Stimulated activated CD4-positive, alpha-beta T cell treated with anti-CD3 and anti-CD28 coated beads, Interleukin-1b, Interleukin-23, amount 100 ng/mL, for 4 hours (primary cell): ENCODE measurements at places on chromosomes 2 and 18.

DNA sequence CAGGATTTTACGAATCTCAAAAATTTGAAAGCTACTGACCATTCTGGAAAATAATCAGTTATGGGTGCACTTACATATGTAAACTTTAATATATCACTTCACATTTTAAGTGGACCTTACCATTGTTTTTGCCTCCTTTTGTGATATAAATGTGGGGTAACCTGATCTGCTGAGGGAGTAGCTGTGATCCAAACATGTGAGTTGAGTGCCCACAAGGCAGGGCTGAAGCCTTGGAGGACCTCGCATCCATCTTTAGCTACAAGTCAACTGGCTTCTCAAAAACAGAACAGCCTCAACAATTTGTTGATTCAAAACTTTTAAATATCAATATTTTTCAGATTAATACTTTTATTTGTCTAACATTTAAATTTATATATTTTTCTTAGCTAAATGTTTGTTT lies 178.2 kb downstream of the PLCL1 start:
- DNase-seq: no peak

- DNase-seq: no peak
These were observed 460.8 kb upstream of the SALL3 start for GRCh38 chr18:78518805-78519204.

GRCh38 chr2:181916726-181917718 lies 25.5 kb downstream of the ITPRID2 start:
- DNase-seq: no peak

- no peak for DNase-seq
These were observed 271.7 kb upstream of the RAB6C start for GRCh38 chr2:129707800-129708199.

DNA sequence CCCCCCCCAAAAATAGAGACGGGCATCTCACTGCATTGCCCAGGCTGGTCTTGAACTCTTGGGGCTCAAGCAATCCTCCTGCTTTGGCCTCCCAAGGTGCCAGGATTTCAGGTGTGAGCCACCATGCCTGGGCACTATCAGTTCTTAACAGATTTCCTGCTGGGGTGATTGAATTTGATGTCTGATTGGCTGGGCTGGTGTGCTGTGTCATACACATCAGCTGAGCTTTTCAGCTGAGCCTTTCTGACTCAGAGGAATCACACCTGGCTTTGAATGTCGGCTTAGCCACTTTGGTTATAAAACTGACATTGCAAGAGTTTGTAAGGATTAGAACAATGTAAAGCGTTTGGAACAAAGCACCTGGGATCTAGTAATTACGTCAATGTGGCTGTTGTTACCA lies 18.9 kb downstream of the NCAPH start:
- no peak for DNase-seq

- DNase-seq: no peak
These were observed 31.9 kb upstream of the SNED1 start for GRCh38 chr2:240966457-240966905.

GRCh38 chr2:189608170-189608569 lies 27.6 kb upstream of the SLC40A1 start:
- no peak for DNase-seq

DNA sequence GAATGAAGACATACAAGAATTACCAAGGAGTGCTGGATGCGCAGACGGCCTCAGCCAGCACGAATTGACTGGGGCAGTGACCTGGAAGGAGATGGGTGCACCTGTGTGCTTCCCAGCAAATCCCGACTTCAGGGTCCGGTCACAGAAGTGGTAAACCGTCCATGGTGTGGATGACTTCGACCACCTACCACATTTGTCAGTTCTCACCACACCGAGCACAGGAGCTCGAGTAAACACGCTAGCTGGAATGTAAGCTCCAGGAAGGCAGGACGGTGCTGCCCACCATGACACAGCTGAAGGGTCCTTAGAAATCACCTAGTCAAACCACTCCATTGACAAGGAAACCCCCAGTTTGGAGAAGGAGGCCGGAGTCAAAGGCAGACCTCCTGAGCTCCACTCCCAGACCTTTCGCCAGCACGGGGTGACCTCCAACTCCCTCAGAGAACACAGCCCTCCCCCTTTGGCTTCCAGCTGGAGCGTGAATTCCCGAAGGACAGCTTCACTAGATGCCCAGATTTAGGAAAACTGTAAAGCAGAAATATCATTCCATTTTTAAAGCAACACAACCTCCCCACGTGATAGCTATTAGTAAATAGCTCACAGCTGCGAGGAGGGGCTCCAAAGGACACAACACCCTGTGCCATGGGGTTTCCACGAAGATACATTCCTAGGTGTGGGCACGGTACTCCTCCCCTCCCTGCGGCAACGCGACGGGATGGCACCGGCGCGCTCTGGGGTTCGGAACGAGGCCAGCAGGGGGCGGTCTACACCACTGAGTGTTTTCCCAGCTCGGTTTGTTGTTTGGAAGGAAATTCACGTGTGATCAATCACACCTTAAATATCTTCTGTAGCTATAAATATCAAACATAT lies 34.1 kb upstream of the GNAL start:
- peak; percentile 34 for DNase-seq

DNA sequence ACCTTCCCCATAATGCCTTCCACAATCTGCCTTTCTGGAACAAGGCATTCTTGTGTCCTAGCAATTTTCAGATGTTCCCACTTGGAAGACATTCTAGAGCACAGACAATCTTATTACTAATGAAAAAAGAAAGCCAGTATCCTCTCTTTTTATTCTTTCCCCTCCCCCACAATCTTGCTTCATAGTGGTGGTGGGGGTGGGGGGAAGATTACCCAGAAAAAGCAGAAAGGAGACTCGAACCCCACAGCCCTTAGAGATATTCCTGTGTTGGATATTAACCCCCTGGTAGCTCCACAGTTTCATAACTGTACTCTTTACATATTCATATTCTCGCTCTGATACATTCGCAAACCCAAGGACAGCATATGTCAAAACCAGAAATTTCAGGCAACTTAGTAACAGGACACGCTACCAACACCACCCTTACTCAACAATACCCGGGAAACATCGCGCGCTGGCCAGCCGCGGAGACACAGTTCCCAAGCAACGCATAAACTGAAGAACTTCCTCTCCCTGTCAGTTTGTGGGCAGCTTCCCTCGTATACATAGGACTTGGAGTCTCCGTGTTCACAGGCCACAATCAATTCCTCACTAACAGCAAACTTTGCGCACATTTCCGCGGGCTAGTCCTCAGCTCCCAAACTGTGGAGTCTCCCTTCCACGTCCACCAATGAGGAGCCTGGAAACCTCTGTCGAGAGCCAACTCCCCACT lies 793 bp downstream of the NR4A2 start:
- no peak for DNase-seq

DNA sequence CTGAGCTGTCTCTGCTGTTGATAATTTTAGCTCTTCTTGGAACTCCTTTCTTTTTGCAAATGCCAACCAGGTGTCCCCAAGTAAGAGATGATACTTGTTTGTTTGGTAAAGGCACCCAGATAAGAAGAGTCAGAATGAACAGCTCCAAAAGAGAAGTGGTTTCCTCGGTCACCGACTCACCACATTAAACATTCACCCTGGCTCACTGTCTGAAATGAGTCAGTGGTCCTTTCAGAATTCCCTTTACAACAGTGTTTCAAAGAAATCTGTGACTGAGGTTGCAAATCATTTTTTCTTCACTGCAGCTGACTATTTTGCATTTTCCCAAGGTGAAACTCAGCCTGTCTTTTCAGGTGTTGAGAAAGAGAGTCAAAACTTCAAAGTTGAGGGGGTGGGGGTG lies 16.2 kb upstream of the CXCR4 start:
- no peak for DNase-seq

- DNase-seq: no peak
These were observed 38.8 kb upstream of the METTL21A start for GRCh38 chr2:207663870-207664545.

DNA sequence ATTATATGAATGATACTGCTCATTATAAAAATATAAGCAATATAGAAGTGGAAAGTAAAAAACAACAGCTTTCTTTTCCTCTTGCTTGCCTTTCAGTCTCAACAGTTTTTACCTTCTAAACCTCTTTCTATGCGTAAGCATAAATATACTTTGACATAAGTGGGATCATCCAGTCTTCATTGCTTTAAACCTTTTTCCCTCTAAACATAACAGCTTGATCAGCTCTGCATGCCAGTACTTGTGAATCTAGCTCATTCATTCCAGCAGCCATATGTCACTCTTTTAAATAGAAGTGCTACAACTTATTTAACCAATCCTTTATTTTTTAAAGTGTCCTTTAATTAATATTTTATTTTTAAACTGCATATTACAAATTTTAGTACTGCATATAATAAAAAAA lies 88.1 kb downstream of the TTC27 start:
- DNase-seq: no peak

DNA sequence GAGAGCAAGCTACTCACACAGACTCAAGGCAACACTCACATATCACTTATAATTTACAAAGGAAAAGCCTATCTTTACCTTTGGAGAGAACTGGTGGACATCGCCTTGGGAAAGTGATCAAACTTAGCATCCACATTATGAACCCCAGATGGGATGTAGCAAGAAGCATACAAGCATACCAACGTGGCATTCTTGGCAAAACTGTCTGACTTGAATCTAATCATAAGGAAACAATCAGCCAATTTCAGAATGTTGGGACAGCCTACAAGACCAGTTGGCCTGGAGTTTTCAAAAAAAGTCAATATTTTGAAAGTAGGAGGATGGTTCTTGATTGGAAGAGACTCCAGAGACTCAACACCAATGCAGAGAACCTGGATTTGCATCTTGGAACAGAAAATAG lies 79.1 kb upstream of the PMAIP1 start:
- DNase-seq: no peak

DNA sequence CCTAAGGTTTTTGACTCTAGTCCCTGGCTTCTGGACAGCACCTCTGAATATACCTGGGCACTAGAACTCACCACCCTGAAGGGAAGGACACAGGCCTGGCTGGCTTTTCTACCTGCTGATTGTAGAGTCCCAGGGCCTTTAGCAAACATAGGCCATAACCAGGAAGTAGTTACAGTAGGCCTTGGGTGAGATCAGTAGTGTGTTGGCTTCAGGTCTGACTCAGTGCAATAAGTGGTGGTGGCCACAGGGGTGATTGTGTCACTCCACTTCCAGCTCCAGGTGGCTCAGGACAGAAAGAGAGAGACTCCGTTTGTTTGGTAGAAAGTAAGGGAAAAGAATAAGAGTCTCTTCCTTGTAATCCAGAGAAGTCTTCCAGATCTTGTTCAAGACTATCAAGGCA lies 101.7 kb upstream of the LGALSL start:
- no peak for DNase-seq

DNA sequence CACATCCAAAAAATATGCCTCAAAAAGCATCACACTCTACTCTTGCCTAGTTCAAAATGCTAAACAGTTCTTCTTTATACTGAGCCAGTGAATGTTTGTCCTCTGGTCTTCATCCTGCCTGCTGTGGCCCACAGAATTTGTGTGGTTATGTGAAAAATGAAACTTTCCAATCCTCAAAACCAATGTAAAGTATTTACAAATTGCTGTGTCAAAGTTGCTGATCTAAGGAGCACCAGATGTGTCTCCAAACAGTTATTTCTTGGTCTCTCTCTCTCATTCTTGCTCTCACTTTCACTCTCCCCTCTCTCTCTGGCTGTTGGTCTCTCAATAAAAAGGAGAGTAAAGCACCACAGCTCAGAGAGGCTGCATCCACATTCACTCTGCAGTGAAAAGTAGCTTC lies 23.0 kb downstream of the EPHA4 start:
- DNase-seq: no peak

- DNase-seq: no peak
These were observed 23.5 kb downstream of the NTSR2 start for GRCh38 chr2:11646530-11646929.

DNA sequence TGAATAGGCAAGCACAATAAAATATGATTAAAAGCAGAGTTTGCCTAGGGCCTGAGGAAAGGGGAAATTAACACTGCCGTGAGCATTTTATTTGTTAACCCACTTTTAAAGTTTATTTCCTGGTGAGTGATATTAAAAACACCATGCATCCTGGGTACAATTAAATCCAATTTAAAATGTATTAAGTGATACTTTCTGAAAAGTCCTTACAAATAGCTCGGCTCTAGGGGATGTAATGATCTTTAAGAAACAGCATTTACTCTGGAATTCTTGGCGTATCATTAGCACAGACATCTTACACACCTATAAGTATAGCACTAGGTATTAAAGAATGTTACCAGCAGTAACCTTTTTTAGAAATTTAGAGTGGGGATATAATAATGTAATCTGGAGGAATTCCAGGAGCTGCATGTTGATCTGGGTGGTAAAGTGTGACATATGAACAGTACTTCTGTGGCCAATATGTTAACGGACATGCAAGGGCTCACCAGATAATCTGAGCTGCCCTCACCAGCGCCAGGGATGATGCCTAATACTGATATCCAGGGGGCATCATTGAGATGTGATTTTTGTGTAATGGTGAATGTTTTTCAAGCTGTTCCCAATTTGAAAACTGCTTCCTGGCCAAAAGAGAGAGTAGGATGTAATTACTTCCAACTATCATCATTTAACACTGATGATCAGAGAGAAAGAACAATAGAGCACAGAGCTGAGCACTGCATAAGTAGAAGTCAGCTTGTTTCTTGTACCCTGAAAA lies 235.9 kb downstream of the DSEL start:
- no peak for DNase-seq

GRCh38 chr2:232142502-232142901 lies 181.0 kb downstream of the DIS3L2 start:
- no peak for DNase-seq

- DNase-seq: no peak
These were observed 103.3 kb downstream of the AOX1 start for GRCh38 chr2:200689115-200689514.

- no peak for DNase-seq
These were observed 78.1 kb downstream of the CIB4 start for GRCh38 chr2:26562811-26563645.

DNA sequence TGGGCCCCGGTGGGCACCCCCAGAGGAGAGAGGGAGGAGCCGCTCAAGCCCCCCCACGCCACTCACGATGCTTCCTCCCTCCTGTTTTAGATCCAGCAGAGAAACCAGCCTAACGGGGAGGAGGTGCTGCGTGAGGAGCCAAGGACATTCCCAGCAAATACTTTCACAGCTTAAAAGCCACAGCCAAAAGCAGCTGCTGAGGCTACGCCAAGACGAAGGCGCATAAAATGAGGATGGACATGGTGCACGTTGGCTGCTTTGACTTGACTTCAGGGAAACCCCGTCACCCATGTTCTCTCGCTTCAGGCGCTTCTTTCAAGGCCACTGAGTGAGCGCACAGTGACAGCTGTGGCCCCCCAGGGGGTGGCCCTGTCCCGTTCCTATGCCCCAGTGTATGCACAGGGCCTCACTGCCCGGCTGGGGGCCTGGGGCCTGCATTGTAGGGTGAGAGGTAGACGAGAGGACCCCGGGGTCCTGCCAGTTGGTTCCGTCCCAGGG lies 72.1 kb upstream of the PXDN start:
- no peak for DNase-seq

- DNase-seq: no peak
These were observed 259.7 kb downstream of the CDH19 start for GRCh38 chr18:66344227-66344626.

GRCh38 chr2:112032224-112032586 lies 22.9 kb upstream of the TMEM87B start:
- no peak for DNase-seq
